ENCODE measurements at places on chromosomes 1 and 21.
A peak's percentile ranks its signal among the peaks of the same experiment; 100 is the strongest.

DNA sequence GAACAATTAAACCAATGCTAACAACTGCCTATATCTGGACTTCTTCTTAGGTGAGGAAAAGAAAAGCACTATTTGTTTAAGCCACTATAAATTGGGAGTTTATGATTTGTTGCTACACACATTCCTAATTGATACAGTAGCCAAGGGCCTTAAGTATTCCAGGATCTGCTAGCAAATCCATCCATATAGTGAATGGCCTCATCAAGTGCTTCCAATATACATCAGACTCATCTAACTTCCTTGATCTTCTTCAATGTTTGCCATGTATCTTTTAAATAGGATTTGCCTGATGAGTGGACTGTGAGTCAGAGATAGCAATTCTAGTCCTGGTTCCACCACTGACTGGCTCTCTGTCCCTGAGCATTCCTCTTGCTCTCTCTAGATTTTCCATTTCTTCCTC is 430.2 kb downstream of the OMA1 start:
- DNase-seq = no peak

DNA sequence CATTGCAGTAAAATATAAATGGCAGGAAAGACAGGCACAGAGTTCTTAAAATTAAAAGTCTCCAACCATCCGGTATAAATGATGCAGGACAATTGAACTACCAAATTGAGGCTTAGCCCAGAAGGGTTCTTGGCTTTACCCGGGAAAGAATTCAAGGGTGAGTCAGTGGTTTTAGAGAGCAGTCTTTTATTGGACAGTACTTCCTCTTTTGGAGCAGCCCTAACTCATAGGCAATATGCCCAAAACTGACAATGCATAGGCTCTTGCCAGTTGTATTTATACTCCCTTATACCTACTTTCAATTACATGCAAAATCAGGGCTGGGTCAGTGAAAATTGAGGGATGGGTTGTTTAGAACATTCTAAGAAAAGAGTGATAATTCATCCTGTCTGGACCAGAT is 1628.9 kb upstream of the PRMT6 start:
- no peak for DNase-seq

- no peak for DNase-seq
Observed at GRCh38 chr1:43237121-43237520, 32.7 kb upstream of the TMEM125 start.

DNA sequence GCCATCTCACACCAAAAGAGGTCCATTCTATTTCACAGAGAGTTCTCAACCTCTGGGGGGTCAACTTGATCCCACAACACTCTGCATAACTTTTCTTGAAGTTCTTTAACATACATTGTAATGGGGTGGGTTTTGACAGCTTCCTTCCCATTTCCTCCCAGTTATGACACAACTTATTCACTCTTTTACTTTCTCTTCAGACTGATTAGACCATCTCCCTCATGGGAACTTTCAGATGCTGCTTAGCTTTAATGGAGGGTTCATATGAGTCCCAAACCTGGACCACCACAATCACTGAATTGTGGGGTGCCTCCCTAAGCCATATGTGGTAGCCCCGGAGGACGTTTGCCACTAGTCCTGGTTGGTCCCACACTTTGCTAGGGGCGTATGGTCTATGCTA is 28.3 kb upstream of the KCNJ15 start:
- no peak for DNase-seq

DNA sequence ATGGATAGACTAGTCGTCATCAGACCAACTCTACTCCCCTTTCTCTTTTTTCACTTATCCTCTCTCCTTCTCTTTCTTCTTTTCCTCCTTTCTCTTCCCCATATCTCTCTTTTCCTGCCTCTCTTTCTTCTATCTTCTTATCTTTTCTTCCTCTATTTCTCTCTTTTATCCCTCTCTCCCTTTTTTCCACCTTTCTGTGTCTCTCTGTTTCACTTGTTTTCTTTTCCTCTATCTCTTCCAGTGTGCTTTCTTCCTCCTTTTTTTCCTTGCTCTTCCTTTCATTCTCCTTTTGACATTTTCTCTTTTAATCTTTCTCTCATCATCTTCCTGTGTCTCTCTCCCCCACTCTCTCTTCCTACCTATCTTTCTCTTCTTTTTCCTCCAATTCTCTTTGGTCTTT is 159.0 kb upstream of the PTGFR start:
- no peak for DNase-seq

GRCh38 chr1:92480813-92481598 is 5.7 kb downstream of the GFI1 start:
- no peak for DNase-seq

- DNase-seq = no peak
Observed at GRCh38 chr21:44994695-44995342, 55.0 kb downstream of the SLX9 start.

DNA sequence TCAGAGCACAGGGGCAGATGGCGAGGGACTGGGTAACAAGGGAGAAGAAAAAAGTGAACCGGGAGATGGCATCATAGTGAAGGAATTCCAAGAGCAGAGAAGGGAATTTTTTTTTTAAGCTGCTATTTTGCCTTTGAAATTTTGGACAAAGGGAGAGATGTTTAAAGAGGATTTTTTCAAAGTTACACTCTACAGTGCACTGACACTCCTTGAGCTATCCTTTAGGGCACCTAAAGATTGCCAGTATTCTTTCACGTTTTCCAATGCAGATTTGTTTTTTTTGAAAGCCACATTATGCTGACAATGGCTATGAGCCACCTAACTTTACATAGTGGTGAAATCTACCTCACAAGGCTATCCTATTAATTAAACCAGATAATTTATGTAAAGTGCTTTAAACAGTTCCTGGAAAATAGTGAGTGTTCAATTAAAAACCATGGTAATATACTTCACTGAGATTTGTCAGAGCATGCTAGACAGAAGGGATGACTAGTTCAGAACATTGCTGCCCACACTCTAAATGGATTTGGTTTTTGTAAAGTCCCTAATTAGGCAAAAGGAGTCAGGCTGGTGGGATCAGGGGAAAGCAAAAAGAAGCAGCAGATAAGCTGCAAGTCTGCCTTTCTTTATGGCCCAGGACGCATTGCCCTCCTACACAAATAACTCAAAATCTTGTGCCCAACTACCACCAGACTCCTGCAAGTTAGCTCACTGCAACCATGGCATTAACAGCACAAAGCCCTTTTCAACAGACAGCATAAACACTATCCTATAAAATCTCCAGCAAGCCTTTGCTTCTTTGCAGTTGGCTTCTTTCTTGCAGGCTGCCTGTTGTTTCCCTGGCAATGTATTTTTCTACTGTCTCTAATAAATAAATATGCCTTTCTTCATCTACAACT is 53.9 kb downstream of the PRDX6 start:
- DNase-seq = no peak

DNA sequence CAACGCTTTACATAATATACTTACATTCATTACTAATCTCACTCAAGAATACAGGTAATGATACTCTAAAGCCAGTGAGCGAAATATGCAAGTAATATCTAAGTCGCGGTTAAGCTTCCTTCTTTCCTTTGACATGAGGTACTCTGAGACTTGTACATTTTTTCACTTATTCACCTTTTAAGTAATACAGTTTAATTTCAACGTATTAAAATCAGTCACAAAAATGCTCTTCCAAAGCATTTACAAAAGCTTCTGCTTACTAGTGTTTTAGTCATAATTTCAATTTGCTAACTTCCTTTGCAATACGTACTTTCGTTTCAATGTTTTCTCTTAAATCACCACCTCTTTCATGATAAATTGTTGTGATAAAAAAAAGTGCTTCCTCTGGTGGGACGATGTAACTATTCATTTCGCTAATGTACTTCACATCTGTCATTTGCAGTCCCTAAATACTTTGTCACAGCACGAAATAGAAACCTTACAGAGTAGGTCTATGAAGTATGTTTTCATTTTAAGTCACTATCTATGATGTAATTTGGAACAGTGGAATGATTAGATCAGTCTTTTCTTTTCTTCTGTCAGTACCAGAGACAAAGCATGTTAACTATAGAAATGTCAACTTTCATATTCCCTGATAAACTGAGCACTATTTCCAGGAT is 34.0 kb upstream of the ADGRL4 start:
- no peak for DNase-seq

- no peak for DNase-seq
Observed at GRCh38 chr1:60762176-60762575, 320.2 kb upstream of the NFIA start.

GRCh38 chr1:216028631-216029030 is 394.6 kb downstream of the USH2A start:
- no peak for DNase-seq

DNA sequence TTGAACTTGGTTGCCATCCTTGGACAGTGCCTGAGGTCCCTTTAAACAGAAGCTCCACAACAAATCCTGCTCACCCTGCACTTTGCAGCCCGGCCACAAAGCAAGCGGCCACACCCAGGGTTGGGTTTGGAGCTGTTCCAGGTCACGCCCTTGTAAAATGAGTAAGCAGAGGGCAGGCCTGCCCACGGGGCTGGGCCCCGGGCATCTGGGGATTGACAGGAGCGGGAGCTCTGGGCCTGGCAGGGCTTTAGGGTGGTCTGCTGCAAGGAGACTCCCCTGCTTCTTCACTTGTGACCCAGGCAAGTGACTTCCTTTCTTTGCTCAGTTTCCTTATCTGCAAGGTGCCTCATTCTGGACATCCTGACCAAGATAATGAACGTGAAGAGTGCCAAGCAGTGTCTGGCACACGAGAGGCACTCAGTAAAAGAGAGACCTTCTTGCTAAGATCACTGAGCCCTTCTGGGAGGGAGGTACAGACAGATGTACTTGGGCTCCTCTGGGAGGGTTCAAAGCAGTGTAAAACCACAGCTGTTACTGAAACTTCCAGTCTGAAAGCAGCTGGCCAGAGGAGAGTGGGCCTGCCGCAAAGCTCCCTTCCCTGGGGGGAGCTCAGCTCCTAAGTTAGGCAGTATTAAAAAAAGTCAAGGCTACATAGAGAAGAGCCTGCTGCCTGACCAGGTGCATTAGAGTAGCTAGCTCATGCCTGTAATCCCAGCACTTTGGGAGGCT is 2.6 kb downstream of the E2F2 start:
- DNase-seq = peak; percentile 80
